Inflammatory macrophage treated with lipopolysaccharide for 4 hours (primary cell): ENCODE measurements at places on chromosomes 7 and 10.
A peak's percentile ranks its signal among the peaks of the same experiment; 100 is the strongest.

DNA sequence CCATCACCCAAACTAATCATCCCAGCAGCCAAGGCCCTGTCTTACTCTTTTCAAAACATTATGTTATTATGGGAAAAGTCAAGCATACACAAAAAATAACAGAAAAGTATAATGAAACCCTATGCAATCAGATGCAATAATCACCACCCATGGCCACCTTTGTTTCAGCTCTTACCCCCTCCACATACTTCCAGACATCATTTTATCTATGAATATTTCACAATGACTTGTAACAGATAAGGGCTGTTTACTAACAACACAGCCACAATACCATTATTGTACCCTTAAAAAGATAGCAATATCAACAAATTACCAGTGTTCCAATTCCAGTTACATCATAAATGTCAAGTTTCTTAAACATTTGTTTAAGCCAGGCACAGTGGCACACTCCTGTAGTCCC is 35.2 kb downstream of the AIFM2 start:
- DNase-seq, result no peak

DNA sequence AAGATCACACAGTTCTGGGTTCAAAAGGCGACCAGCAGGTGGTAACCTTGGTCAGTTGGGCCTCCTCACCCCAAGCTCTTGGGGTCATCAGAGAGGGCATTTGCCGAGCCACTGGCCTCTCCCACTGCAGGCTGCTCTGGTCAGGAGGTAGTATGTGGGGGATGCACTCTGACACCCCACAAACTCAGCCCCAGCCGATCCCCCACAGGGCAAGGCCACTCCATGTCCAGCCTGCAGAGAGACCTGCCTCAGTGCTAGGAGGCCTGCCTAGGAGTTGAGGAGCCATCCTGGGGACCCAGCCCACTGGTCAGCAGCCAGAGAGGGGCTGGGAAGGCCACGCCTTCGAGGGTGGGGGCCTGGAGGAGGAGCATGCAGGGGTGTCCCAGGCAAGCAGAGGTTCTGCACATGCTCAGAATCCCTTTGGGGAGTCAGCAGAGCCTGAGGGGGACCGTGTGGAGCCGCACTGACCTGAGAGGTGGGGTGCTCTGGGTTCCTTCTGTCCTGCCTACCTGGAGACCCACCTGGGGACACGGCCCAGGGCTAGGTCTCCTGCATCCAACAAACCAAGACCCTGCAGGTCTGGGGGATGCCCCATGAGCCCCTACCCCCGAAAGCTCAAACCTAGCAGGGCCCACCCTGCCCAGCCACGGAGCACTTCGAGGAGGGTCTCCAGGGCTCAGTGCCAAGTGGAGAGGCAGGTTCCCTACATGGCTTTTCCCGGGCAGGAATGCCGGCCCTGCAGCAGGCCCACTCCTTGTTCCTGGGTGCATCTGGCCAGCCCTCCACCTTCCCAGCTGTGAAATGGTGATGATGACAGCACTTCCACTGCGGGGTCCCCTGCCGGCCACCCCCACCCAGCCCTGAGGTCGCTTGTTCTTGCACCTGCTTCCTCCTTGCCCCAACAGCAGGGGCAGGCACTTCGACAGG is 58.5 kb downstream of the RASGEF1A start:
- DNase-seq, result no peak

DNA sequence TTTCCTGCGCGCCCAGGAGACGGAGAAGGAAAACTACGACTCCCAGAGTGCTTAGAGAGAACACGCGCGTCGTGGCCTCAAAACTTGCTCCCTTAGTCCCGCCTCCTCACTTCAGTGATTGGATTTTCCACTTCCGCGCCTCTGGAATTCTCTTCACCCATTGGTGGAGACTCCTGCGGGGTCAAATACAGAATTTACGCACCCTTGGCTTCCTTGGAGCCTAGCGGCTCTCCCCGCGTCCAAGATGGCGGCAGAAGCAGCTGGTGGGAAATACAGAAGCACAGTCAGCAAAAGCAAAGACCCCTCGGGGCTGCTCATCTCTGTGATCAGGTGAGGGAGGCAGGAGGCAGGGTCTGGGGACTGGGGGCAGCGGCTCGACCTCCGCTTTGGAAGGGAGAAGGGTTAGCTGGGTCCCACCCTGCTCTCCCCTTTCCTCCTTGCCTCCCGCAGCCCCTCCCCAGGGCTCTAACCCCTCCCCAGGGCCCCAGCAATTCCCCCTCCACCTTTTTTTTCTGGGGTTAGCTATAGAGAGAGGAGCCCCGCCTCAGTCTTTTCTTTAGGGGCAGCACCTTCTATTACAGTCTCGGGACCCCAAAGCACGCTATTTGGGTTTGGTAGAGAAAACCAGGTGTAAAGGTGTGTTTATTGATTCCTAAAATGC is at the start of gene EXOC4:
TSS of gene EXOC4 (plus strand) at position 221 of the 661 bp plus-strand sequence.
- DNase-seq, result peak; percentile 98

DNA sequence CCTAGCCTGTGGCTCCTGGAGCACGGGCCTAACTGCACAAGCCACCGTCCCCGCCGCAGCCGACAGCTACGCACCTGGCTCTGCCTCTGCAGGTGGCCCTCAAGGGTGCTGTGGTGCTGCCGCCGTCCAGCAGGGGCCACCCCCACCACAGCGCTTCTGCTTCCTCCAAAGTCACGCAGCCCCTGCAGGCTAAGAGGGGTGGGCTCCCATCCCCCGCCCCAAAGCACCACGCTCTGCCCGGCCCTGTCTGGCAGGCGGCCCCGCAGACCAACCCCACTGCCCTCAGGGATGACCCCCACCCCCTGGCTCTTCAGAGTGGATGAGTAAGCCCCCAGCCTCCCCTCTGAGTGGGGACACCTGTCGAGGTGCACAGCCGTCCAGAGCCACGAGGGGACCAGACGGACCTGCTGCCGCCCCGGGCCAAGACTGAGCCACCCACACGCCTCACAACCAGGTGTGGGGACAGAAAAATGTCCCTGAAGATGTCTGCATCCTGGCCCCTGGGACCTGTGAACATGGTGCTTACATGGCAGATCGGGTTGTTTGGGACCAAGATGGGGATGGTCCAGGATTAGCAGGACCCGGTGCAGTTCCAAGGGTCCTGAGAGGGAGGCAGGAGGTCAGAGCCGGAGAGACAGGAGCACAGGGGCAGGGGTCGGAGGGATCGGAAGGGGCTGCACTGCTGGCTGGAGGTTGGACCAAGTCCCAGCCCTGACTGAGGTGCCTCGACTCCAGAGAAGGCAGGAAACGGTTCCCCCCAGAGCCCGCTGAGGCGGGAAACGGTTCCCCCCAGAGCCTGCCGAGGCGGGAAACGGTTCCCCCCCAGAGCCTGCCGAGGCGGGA is 9.0 kb upstream of the ADAP1 start:
- no peak for DNase-seq

- no peak for DNase-seq
Observed at GRCh38 chr7:39299695-39300094, 266.5 kb upstream of the YAE1 start.

- no peak for DNase-seq
Observed at GRCh38 chr7:107652642-107653041, 8.0 kb upstream of the SLC26A4 start.

DNA sequence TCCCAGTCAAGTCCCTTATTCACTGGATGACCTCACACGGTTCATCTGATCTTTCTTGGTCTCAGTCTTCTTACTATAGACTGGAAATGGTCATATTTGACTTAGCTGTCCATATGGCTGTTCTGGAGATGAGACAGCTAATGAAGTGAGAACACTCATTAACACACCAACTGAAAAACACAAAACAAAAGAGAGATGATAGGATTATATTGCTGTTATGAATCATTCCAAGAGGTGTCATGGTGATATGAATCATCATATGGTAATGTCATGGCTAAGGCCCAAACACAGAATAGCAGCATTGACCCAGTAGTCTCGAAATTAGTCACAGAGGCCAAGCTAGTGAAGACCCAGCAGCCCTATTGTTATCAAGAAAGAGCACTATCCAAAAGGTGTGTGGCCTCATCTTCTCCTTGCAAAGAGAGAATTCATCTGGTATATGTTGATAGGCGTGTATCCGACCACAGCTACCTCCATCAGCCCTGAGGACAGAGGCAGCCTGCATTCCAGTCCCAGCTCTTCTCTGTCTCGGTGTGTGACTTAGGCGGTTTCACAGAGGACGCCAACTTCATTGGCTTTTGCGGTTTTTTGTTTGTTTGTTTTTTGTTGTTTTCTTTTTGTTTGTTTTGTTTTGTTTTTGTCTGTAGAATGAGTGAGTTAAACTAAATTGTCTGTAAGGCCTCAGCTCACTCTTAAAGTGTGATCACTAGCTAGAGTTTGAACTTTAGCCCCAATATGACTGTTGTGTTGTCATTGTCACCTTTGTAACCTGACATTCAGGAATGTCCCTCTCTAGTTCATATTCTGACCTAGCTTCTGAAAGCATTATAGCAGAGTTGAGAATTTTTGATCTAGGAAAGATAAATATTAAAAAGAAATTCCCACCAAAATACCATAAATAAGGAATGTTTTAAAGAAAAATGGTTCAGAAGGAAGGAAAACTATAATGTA is 97.4 kb upstream of the PDCD4 start:
- peak; percentile 22 for DNase-seq

- DNase-seq, result no peak
Observed at GRCh38 chr10:79384773-79385391, 37.6 kb downstream of the PPIF start.

GRCh38 chr7:132412435-132412834 is 163.8 kb downstream of the PLXNA4 start:
- no peak for DNase-seq

DNA sequence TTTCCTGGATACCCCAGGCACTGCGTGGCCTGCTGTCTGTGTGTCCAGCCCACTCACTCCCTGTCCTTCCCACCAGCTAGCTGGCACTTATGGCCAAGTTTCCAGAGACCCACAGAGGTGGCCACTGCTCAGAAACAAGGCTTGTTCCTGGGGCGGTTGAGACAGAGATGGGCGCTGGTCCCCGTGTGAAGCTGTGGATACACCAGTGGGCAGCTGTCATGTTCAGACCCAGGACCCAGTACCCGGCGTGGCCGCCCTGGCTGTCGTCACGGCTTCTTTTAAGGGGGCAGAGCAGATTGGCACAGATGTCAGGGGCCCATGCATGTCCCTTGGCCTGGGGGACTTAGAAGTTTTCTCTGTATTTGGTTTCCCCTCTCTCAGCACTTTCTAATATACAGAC is 36.3 kb downstream of the FOXL3 start:
- no peak for DNase-seq

GRCh38 chr10:46237815-46238510 is 48.8 kb upstream of the ANTXRL start:
- no peak for DNase-seq

DNA sequence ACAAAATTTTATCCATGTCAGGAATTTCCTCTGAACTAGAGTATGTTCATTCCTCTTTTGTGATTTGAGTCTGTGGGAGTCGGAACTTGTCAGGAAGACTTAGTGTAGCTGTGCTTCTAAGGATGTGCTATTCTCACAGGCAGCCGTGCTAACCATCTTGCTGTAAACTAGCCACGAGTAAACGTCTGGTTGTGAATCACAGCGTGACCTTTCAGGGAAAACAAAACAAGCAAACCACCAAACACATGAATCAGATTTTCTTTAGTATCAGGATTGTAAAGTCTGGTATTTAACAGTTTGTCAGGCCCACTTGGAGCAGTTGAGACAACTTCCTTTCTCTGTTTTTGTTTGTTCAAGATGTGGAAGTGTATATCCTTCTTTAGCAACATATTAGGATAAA is 32.0 kb downstream of the AUTS2 start:
- DNase-seq, result no peak

DNA sequence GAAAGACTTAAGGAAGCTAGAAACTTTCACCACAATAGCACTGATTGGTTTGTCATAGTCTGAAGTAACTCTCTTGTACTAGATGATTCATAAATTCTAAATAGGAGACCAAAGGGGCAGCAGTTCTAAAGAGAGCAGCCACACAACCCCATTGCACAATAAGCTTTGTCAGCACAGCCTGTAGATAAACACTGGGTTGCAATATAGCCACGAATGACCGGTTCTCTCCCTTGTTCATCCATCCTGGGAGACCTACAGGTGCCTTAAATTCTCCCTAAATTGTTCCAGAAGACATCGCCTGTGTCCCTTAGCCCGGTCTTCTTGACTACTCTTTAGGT is 167.0 kb downstream of the SNX13 start:
- DNase-seq, result peak; percentile 93

- no peak for DNase-seq
Observed at GRCh38 chr7:20804345-20804744, 17.7 kb upstream of the SP8 start.

DNA sequence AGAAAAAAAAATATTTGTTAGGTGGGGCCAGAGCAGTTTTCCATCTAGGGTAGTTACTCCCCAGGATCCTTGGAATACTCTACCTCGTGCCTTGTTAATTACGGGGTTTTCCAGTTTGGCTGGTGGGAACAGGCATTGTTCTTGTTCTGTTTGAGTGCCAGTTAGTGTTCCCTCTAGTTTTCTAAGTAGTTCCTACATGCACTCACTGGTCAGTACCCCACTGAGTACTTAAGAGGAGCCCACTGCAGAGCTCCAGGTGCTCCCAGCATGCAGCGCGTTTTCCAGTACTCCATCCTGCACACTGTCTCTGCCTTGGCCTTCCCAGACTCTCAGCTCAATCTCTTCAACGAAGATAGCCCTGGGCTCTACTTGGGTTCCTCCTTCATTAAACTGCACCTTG is 58.0 kb downstream of the AHCYL2 start:
- DNase-seq, result no peak

GRCh38 chr10:50480054-50481007 is 143.4 kb downstream of the SGMS1 start:
- no peak for DNase-seq

- no peak for DNase-seq
Observed at GRCh38 chr7:20280475-20281351, 50.0 kb upstream of the ITGB8 start.

DNA sequence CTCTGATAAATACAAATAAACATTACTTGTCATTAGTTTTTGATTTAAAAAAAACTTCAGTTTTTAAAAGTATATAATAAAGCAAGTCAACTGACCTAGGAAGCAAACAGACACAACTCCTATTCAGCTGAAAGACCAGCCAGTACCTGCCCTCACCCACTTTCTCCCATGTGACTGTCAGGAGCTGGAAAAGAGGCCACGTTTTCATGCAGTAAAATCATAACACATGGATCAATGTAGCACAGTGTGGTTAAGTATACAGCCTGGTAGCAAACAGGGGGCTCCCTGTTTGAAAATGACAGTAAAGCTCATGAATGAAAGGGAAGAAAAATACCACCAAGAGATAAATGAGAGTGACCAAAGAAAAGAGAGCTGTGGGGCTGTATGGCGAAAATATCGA is 21.6 kb downstream of the KIN start:
- DNase-seq, result no peak

GRCh38 chr10:59968705-59969104 is 62.3 kb upstream of the CCDC6 start:
- DNase-seq, result no peak

GRCh38 chr10:92384741-92385140 is 93.8 kb downstream of the MARCHF5 start:
- DNase-seq, result no peak

GRCh38 chr7:110007320-110008063 is 1083.4 kb upstream of the LRRN3 start:
- no peak for DNase-seq

GRCh38 chr7:11155883-11156282 is 182.2 kb downstream of the PHF14 start:
- no peak for DNase-seq

- no peak for DNase-seq
Observed at GRCh38 chr7:27122077-27122910, 8.3 kb downstream of the HOXA4 start.
